ENCODE measurements at places on chromosomes 16 and 17.

DNA sequence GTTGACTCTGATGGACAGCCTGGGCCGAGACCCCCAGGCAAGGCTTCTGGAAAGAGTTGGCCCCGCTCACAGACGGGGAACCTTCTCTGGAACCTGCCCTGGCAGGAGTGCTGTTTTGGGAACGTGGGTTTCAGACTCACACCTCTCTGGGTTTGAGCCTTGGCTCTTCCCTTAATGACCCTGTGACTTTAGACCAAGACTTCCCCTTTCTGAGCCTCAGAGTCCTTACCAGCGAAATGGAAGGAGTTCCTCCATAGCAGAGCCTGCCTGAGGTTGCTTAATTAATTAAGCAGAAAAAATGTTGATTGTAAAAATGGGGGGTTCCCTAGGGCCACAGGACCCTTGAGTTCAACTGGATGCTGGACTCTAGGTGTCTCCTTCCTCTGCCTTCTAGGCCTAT lies 408.2 kb downstream of the SEC14L1 start:
- no peak for DNase-seq

DNA sequence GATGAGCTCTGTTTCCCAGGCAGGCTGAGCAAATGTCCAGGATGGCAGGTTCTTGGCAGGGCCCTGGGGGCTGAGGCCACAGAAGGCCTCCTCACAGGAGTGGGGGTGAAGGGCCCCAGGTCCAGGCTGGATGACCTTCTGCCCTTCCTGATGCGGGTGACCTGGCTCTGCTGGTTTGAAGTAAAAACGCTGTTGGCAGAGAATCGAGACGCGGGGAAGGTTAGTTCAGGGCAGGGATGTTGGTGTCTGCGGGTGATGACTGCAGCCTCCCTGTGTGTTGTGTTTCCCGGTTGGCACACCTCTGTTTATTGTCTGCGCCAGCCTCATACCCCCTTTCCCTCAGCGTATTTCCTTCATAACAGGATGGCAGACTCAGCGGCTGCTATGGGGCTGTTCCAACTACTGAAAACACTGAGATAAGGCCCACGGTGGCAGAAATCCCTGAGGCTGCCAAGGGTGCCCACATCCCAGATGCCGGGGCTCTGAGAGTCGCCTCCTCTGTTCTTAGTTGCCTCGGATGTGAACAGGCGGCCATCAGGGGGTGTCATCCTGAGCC lies 104.6 kb downstream of the METRNL start:
- no peak for DNase-seq

DNA sequence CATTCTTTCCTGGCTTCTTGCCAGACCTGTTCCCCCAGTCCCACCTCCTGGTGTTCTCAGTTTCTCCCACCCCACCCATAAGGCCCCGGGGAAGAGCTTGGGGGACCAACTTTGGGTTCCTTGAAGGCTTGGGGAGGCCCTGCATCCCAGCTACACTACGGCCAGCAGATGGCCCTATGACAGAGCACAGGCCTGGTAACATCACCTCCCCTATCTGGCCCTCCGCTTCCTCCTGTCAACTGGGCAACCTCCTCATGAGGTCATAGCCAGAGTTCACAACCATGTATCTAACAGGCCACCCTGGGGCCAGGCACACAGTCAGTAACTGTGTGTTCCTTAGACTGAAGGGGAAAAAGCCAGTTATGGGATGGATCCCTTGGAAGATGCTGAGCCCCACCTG lies 31.4 kb downstream of the MYO15A start:
- no peak for DNase-seq

DNA sequence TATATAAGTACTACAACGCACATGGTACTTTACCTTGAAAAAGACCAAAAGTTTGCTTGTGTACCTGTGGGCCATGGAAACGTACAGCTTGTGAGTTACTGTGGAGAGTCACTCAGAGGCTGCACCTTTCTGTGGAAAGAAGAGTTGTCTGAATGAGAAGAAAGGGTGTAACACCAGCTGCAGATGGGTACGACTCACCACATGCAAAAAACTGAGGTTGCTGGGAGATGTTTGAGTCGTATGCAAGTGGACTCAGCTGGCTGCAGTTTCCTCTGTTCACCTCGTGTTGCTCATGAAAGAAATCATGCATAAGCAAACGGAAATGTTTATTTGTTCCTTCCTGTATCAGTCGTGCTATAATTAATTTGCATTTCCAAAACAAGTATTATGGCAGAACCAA lies 22.4 kb upstream of the DYNLRB2 start:
- DNase-seq, result no peak

GRCh38 chr16:89343501-89344457 lies 126.3 kb downstream of the ZNF778 start:
- no peak for DNase-seq

DNA sequence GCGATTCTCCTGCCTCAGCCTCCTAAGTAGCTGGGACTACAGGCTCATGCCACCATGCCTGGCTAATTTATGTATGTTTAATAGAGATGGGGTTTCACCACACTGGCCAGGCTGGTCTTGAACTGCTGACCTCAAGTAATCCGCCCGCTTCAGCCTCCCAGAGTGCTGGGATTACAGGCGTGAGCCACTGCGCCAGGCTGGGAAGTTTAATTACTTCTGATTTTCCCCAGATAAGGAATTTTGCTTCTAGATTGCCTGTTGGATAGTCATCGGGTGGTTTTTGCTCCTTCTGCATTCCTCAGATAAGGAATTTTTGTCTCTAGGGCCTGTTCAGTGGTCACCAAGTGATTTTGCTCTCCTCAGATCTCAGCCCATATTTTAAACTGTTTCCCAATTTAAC lies 112.5 kb downstream of the MAP2K4 start:
- DNase-seq, result no peak

DNA sequence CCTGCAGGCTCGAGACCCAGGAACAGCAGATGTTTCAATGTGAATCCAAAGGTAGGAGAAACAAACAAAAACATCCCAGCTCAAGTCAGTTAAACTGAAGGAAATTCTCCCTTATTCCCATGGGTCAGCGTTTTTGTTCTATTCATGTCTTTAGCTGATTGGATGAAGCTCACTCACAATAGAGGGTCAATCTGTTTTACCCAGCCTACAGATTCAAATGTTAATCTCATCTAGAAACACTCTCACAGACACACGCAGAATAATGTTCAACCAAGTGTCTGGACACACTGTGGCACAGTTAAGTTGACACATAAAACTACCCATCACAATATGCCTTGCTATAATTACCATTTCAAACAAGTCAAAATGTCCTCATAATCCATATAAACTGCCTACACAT lies 180.6 kb upstream of the CDH8 start:
- DNase-seq, result no peak

- DNase-seq, result no peak
Observed at GRCh38 chr17:41428591-41429291, 4.4 kb upstream of the KRT37 start.
